ENCODE measurements at places on chromosomes 4 and X.

- no peak for DNase-seq
These were observed 284.8 kb upstream of the TENM3 start for GRCh38 chr4:181958446-181958845.

- DNase-seq = no peak
These were observed 30.2 kb upstream of the NKRF start for GRCh38 chrX:119636419-119636818.

- DNase-seq = no peak
These were observed 194.8 kb upstream of the GPC4 start for GRCh38 chrX:133610056-133610455.

DNA sequence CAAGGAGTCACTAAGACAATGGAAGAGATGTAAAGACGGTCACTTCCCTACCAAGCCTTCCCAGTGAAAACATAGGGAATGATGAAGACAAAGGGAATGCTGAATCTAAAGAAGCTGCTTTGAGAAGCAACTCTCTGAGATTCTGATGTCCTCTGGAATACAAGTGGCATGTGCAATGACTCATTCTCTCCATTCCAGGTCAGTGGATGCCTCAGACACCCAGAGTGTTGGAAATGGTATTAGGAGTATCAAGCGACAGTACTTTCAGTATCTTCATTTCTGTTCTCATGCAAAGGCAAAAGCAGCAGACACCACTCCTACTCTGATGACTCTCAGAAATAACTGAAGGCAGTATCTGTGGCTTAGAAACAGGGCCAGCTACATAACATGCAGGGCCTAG is 102.6 kb downstream of the FSTL5 start:
- DNase-seq = no peak

- DNase-seq = peak; percentile 7
These were observed 180.6 kb downstream of the VSIG4 start for GRCh38 chrX:65859299-65859698.

- no peak for DNase-seq
These were observed 651 bp downstream of the TSPAN6 start for GRCh38 chrX:100635989-100636320.

DNA sequence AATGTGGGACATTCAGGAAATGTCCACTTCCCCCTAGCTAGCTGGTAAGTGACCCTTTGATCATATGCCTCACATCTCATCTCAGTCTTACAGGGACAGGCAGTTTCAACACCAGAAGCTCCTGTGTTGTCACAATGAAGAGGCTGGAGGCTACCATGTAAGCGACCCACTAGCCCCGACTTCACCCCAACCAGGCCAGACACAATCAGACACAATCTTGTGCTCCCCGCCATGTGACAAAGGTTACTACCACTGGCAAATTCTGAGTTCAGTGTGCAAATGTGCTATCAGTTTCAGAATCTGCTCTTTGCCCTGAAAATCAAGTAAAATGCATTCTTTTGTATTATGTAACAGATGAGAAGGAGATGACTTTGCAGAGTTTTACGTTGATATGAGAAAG is 56.9 kb upstream of the STS start:
- DNase-seq = no peak

GRCh38 chr4:112153211-112153791 is 8.0 kb downstream of the FAM241A start:
- no peak for DNase-seq

DNA sequence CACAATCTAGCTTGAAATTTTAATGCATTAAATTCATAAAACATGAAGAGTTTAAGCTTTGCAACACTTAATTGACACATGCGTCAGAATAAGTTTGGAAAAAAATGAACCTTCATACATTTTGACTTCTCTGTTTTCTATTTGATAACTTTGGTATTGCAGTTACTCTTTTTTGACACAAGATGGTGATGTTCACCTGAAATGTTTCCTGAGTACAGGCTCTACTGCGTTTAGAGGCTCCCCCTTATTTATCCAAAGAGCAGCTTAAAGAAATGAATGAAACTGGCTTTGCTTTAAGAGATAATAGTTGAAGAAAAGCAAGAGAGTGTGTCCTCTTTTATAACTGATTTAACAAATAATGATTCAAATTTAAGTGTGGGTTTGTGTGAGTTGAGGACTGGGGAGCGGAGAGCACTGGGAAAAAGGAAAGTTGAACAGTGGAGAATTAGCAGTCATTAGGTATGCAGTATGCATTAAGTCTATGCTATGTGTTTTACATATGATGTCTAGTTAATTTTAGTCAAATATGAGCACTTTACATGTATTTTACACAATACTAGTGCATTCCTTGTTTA is 180.6 kb upstream of the NUDT6 start:
- DNase-seq = peak; percentile 22

DNA sequence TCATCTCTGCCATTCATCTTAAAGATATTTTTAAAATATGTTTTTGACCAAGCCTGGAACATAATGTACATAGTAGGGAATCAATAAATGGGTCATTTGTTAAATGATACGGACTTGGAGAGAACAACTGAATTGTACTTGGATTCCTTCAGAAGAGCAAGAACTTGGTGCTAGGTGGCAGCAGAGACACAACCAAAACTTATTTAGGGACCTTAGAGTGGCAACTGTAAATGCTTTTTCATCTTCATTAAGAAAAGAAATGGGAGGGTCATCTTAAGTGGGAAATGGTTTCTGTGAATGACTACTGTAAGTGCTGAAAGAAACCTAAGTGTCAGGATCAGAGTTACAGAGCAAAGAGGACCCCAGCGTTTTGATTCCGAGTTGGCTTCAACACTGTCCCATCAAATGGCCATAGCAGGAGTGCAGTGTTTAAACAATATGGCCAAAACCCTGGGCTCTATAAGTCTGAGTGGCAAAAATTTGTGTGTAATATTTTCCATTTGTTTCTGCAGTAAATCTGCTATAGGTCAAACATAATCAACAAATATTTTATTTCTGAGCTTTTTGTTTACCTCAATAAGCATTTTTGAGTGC is 213.6 kb downstream of the PALLD start:
- DNase-seq = peak; percentile 6

DNA sequence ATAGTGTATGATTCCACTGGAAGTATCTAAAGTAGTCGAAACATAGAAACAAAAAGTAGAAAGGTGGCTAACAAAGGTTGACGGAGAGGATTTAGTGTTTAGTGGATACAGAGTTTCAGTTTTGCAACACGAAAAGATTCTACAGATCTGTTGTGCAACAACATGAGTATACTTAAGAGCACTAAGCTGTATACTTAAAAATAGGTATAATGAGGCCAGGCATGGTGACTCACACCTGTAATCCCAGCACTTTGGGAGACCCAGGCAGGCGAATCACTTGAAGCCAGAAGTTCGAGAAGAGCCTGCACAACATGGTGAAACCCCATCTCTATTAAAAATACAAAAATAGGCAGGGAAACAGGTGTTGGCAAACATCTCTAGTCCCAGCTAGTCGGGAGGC is 7.9 kb upstream of the ATRX start:
- no peak for DNase-seq

DNA sequence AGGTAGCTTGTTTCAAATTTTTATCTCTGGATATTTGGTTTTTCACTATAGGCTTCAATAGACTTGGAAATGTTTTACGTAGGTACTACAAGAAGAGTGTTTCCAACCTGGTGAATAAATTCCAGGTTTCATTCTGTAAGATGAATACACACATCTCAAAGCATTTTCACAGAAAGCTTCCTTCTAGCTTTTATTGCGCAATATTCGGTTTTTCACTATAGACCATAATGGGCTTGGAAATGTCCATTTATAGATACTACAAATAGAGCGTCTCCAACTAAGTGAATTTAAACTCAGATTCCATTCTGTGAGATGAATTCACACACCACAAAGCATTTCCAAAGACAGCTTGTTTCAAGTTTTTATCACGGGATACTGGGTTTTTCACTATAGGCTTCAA is 857.7 kb upstream of the HS3ST1 start:
- DNase-seq = no peak

GRCh38 chr4:101064541-101065180 is 282.7 kb downstream of the PPP3CA start:
- no peak for DNase-seq

DNA sequence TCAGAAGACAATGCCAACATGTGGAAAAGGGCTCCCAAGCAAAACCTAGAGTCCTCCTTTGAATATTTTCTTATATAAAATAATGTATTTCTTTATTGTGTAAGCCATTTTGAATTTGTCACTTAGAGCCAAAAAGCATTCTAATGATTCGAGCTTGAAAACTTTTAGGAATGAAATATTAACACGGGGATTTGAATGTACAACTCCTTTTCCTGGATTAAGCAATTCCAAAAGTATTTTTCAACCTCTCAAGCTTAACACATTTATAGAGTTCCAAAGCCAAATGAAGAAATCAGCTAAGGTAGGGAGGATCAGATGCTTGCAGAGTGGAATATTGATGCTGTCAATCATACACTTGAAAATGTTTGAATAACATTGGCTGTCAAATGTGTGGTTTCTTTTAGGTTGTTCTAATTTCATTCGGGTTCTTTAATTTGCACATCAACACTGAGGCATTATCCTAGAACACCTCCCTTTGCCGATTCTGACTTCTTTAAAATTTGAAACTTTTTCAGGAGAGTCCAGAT is 67.2 kb upstream of the ETNPPL start:
- no peak for DNase-seq

DNA sequence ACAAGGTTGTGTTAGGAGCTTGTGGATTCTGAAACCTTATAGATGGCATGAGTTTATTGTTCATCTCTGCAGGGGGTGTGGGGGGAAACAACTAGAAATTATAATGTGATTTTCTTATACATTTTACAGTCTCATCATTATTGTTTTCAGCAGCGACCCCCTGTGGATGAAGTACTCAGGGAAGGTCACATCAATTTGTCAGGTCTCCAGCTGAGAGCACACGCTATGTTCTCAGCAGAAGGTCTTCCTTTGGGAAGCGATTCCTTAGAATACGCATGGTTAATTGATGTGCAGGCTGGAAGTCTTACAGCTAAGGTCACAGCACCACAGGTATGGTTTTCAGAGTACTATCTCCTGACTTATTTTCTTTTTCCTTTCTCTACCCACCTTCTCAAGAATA is 72.2 kb downstream of the BLTP1 start:
- no peak for DNase-seq

GRCh38 chr4:54093324-54094240 is 6.4 kb upstream of the GSX2 start:
- no peak for DNase-seq

GRCh38 chr4:146343199-146343598 is 128.9 kb downstream of the REELD1 start:
- no peak for DNase-seq

DNA sequence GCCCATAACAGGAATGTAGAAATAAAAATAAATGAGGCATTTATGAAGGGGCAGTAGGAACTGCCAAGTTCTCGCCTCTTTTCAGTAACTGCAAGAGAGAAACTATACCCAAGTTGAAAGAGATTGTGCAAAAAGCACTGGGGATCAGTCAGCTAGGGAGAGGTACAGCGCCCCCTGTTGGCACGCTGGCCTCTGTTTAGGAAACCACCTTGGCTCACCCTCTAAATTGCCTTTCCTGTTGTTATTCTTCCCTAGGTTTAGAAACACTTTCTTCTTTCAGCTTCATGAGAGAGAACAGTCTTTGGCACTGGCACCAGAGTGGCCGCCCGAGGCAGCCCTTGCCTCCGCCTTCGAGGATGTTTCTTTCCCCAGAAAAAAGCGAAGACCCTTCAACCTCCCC is 348.5 kb downstream of the MID1IP1 start:
- DNase-seq = peak; percentile 62

- no peak for DNase-seq
These were observed 203.7 kb downstream of the CFAP299 start for GRCh38 chr4:80539190-80539589.

DNA sequence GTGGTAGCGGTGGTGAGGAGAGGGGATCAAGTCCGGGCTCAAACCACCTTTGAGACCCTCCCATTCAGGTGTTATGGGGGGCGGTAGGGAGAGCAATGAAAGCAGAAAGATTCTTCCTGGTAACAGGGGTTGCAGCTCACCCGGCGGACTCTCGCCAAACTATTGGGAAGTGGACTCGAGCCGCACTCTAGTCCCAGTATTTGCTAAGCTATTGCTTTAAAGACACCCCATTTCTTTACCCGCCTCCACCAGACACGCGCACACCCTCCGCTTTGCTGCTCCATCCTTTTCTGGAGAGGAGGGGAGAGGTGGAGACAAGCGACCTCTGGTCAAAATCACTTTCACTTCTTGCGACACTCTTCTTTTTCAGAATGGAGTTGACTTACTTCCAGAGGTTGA is 625 bp upstream of the GABRA4 start:
- DNase-seq = no peak

- peak; percentile 62 for DNase-seq
These were observed 87.8 kb downstream of the SH3KBP1 start for GRCh38 chrX:19799319-19800182.

DNA sequence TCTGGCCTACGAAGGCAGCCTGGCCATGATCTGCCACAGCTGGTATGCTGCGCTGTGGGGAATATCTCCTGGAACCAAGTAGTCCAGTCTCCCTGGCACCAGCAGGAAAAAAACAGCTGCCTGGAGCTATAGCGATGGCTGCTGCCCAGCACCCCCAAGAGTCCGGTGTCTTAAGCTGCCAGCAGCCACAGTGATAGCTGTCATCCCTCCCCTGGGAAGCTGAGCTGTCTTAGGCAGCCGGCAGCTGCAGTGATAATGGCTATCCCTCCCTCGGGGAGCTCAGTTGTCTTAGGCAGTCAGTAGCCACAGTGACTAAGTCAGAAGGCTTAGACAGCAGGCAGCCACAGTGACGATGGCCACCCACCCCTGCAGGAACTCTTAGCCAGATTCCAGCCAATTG is 205.1 kb downstream of the STPG2 start:
- DNase-seq = no peak

GRCh38 chr4:176150356-176150682 is 45.1 kb downstream of the SPATA4 start:
- no peak for DNase-seq

- DNase-seq = no peak
These were observed 35.7 kb downstream of the PIGG start for GRCh38 chr4:534576-535151.

GRCh38 chr4:38857354-38858096 is 908 bp upstream of the TLR6 start:
- DNase-seq = peak; percentile 69

- no peak for DNase-seq
These were observed 124.4 kb upstream of the PUDP start for GRCh38 chrX:7272346-7272745.

DNA sequence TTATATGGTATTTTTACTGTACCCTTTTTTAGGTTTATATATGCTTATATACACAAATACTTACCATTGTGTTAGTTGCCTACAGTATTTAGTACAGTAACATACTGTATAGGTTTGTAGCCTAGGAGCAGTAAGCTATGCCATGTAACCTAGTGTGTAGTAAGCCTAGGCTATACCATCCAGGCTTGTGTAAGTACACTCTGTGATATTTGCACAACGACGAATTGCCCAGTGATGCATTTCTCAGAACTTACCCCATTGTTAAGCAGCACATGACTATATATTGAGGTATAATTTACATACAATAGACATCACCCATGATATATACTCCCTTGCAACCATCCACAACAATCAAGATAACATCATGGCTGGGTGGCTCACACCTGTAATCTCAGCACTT is 40.1 kb downstream of the STAG2 start:
- no peak for DNase-seq
